ENCODE measurements at places on chromosomes 2 and 18.
A peak's percentile ranks its signal among the peaks of the same experiment; 100 is the strongest.

GRCh38 chr18:22900558-22901238 is 32.4 kb upstream of the RBBP8 start:
- no peak for DNase-seq

DNA sequence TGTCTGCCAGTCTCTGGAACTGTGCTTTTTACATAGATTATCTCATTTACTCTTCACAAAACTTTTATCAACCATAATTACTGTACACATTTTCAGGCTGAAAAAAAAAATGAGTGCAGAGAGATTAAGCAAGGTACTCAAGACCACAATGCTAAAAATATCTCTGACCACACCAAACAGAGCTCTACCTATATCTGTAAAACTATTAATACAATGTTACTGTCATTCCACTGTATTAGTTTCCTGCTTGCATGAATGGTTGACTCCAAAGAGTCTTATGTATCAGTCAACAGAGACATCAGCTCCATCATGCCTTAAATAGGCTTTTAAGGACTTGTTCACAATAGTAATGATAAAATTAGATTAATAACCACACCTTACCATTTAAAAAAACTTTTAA is 134.7 kb upstream of the CCDC150 start:
- DNase-seq, result no peak

GRCh38 chr2:11434443-11434842 is 31.5 kb downstream of the E2F6 start:
- DNase-seq, result no peak

- DNase-seq, result peak; percentile 96
These were observed 133.0 kb downstream of the MAP4K4 start for GRCh38 chr2:101830555-101830954.

DNA sequence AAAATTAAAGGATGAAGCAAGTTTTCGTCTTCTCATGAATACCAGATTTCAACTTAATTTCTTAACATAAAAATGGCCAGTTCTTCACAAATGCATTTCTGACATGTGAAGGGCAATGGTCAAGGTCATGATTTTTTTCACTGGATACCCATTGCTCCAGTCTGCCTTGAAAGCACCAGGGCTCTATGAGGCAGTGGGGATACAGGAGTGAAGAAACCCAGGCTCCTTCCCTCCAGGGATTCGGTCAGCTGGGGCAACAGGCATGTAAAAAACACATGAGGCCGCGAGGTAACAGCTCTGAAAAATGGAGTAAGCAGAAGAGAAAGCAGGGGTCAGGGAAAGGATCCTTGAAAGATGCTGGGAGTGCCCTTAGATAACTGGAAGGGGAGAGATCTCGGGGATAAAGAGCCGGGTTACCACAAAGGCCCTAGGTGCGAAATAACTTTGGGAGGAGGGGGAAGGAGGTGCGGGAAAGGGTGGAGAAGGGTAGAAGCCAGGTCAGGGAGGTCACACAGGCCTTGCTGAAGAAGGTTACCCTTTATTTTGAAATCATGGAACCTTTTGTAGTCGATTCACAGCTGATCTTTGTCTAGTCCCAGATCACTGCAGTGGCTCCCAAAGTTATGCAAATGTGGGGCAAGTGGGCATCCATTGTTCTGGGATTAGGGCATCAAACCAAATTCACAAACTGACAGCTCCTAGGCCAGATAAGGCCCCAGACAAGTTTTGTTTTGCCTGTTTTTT is 5.2 kb upstream of the SPRED2 start:
- DNase-seq, result no peak

DNA sequence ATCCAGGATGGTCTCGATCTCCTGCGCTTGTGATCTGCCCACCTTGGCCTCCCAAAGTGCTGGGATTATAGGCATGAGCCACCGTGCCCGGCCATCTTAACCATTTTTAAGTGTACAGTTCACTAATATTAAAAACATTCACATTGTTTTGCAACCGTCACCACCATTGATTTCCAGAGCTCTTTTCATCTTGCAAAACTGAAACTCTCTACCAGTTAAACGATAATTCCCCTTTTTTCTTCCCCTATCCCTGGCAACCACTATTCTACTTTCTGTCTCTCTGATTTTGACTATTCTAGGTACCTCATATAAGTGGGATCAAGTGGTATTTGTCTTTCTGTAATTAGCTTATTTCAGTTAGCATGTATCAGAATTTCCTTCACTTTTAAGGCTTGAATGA is 16.8 kb upstream of the NEUROD1 start:
- DNase-seq, result no peak

All from amniotic epithelial cell (primary cell).